Stimulated activated CD8-positive, alpha-beta memory T cell treated with anti-CD3 and anti-CD28 coated beads, Interleukin-2, amount 100 ng/mL, for 1 hour (primary cell): ENCODE measurements at places on chromosomes 2 and 18.

- no peak for DNase-seq
Measured at GRCh38 chr18:60643009-60643408, 270.4 kb upstream of the MC4R start.

DNA sequence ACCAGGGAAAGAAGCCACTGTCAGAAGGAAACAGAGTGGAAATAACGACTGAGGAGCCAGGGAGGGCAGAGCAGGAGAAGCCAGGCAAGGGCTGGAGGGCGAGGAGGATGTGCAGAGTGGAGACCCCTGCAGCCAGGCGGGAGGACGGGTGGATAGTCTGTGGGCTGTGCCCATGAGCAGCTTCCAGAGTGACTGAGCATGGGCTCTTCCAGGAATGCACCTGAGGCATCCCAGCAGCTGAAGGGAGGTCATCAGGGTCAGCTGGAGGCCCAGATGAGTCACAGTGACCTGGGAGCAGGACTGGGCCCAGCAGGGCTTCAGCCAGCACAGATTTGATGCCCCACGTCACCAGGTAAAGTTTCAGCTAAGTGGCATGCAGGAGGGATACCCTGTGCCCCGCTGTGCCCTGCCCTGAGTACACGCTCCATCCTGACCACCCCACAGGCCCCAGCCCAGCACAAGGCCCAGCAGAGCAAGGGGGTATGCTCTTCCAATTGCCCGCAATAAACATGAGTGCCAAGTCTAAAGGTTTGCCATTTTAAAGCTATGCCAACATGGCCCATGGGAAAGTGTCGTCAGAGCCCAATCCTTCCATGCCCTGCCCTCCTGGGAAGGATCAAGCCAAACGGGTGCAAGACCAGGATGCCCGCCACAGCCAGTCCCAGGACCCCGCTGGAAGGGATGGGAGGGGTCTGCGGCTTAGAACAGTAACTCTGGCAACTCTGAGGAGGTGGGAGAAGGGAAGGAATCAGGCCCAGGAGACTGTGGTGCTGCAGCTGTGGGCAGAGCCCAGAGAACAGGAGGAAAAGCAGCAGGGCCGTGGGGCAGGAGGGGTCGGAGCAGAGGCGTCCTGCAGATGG, 85.7 kb downstream of the SEPTIN10 start:
- DNase-seq = no peak

- DNase-seq = no peak
Measured at GRCh38 chr2:40474306-40474705, 22.4 kb upstream of the SLC8A1 start.

- no peak for DNase-seq
Measured at GRCh38 chr2:59395119-59395518, 1154.0 kb upstream of the FANCL start.

GRCh38 chr18:7711495-7711894, 144.4 kb downstream of the PTPRM start:
- no peak for DNase-seq

DNA sequence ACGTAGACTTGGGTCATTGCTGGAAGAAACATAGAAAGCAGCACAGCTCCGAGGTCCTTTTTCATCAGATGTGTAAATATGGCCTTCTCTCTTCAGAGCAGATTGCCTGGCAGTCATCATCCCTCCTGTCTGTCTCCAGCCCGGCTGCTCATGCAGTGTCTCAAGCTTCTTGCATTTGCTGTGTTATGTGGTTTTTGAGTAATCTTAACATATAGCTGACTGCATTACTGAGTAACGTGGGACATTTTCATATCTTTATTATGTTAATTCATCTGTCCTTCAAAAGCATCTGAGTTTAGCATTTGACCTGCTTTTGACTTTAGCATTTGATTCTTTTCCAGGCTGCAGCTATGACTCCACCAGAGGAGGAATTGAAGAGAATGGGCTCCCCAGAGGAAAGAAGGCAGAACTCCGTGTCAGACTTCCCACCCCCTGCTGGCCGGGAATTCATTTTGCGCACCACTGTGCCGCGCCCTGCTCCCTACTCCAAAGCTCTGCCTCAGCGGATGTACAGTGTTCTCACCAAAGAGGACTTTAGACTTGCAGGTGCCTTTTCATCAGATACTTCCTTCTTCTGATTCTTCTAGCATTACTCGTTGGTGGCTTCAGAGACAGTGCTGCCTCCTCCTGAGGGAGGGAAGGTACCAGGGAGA, 116.2 kb downstream of the RAB3GAP1 start:
- DNase-seq = no peak
